Pons (tissue), 1 donor: ENCODE measurements at places on chromosomes 1 and 21.

DNA sequence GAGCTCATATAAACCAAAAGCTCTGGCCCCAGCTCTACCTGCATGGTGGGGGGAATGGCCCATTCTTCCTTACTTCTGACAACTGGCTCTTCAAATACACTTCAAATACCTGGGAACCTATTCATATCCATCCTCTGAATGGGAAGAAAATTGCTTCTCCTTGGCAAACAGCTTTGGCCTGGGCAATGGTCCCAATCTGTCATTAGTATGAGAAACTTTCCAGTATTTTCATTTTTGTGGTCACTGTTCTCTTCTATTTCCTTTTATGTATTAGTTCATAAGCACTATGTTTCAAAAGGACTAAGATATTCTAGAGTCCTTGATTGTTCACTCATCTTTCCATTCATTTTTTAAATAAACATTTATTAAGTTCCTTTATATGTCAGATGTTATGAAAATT is 5.2 kb upstream of the HSD3B2 start:
- DNase-seq, result no peak

DNA sequence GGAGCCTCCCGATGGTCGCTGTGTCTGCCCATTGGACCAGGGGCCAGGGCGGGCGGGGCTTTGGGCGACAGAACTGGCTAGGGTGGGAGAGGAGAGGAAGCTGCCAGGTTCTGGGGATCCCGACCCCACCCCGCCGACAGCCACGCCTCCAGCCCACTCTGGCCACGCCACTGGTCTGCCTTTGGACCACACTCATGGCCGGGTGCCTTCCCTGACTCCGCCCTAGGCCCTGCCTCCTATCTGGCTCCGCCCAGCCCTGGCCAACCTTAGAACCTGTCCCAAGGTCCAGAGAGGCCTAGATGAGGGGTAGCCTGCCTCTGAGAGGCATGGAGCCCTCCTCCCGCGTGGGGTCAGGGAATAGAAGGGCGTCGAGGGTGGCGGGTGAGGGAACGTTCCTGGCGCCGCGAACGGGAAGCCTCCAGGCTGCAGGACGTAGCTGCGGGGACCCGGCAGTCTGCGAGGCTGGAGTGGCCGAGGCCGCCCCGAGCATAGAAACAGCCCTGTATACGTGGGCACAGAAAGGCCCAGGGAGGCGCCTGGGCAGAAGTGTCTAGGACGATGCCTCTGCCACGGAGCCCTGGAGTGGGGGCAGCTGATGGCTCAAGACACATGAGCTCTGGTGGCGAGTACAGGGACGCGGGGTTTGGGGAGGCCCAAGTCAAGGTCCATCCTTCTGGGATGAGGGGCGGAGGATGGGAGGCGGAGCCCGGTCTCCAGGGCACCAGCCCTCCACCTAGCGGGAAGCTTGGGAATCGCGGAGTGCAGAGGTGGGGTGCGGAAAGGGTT is 11.5 kb upstream of the COL16A1 start:
- DNase-seq, result peak; percentile 74

GRCh38 chr1:48526008-48526710 is 54.2 kb upstream of the SPATA6 start:
- DNase-seq, result peak; percentile 91

- DNase-seq, result no peak
These were observed 99.7 kb downstream of the SPAG17 start for GRCh38 chr1:118085365-118085764.

- DNase-seq, result no peak
These were observed 420.1 kb downstream of the DISC1 start for GRCh38 chr1:232046451-232047306.

DNA sequence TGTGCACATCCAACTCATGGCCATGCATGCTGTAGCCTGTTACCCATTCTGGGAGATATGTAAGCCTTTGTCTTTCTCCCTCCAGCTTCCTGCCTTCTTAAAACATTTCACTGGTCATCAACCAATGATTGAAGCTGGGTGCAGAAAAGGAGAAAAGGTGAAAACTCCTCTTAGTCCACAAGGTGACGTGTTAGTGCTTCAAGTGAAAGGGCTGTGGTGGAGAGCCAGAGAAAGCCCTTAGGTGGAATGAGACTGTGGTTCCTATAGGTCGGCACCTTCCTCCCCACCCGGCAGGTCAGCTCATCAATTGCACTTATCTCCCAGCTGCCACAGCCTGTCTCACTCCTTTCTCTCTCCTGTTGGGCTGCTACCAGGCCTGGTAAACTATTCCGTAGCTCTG is 30.4 kb downstream of the ERG start:
- DNase-seq, result no peak

DNA sequence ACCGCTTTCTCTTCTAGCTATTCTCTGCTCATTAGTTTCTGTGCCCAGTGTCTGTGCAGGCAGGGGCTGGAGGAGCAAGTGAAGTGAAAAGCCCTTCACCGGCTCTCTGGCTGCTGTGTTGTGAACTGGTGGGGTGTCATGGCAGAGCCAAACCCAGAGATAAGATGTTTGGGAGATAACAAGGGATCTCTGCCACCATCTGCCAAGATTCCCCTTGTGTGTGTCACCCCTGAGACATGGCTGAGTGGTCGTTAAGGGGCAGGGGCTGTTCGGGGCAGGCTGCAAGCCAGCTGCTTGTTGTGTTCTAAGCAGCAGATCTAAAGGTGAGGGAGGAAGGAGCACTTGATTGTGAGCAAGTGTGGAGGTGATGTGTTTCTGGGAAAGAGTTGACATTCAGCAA is 24.5 kb downstream of the CNIH3 start:
- DNase-seq, result no peak

- no peak for DNase-seq
These were observed 604.6 kb downstream of the LRRIQ3 start for GRCh38 chr1:73593364-73593763.

DNA sequence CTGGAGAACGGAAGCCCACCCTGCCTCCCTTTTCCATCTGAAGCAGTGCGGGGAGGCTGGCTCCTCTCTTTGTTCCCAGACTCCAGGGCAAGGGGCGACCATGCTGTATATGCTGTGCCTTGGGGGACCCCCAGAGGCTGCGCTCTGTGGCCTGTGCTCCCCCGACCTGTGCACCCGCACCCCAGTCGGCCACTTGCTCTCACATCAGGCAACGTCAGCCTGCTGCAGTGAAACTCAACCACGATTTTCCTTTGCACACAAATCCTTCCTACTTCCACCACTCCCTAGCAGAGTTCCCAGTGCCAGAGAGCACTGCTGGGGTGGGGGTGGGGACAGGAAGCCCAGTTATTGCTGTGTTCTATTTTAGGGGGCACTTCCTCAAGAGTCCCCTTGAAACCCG is 52.5 kb downstream of the SIM2 start:
- no peak for DNase-seq

GRCh38 chr1:70205071-70205433 is 327 bp downstream of the LRRC40 start:
- DNase-seq, result no peak
